ENCODE measurements at places on chromosomes 2 and 18.

- DNase-seq = no peak
Measured at GRCh38 chr2:46410273-46411244, 68.8 kb upstream of the TMEM247 start.

DNA sequence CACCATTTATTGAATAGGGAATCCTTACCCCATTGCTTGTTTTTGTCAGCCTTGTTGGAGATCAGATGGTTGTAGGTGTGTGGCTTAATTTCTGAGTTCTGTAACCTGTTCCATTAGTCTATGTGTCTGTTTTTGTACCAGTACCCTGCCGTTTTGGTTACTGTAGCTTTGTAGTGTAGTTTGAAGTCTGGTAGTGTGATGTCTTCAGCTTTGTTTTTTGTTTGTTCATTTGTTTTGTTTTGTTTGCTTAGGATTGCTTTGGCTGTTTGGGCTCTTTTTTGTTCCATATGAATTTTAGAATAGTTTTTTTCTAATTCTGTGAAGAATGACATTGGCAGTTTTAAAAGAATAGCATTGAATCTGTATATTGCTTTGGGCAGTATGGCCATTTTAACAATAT, 12.7 kb downstream of the GKN2 start:
- DNase-seq = no peak

GRCh38 chr18:75527848-75528685, 100.6 kb upstream of the SMIM21 start:
- DNase-seq = no peak

DNA sequence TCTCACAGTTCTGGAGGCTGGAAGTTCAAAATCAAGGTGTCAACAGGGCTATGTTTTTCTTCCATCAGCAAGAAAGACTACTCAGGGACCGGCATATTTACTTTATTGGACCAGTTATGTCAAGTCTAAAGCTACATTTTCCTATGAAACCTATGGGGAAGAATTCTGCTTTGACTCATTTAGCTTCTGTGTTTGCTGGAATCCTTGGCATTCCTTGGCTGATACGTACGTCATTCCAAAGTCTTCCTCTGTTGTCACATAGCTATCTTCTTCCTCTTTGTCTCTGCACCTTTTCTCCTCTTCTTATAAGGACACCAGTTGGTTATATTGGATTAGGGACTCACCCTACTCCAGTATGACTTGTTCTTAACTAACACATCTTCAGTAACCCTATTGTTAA, 137.4 kb upstream of the FBXO11 start:
- DNase-seq = no peak

GRCh38 chr2:69694894-69695849, 46.8 kb upstream of the ANXA4 start:
- peak; percentile 56 for DNase-seq

GRCh38 chr2:232416521-232417470, 10.2 kb downstream of the ALPG start:
- no peak for DNase-seq

- peak; percentile 33 for DNase-seq
Measured at GRCh38 chr2:139940686-139941085, 1160.5 kb upstream of the NXPH2 start.

GRCh38 chr2:190615555-190616200, 33.2 kb upstream of the NAB1 start:
- DNase-seq = no peak

GRCh38 chr2:207200136-207200535, 34.4 kb upstream of the KLF7 start:
- DNase-seq = no peak

DNA sequence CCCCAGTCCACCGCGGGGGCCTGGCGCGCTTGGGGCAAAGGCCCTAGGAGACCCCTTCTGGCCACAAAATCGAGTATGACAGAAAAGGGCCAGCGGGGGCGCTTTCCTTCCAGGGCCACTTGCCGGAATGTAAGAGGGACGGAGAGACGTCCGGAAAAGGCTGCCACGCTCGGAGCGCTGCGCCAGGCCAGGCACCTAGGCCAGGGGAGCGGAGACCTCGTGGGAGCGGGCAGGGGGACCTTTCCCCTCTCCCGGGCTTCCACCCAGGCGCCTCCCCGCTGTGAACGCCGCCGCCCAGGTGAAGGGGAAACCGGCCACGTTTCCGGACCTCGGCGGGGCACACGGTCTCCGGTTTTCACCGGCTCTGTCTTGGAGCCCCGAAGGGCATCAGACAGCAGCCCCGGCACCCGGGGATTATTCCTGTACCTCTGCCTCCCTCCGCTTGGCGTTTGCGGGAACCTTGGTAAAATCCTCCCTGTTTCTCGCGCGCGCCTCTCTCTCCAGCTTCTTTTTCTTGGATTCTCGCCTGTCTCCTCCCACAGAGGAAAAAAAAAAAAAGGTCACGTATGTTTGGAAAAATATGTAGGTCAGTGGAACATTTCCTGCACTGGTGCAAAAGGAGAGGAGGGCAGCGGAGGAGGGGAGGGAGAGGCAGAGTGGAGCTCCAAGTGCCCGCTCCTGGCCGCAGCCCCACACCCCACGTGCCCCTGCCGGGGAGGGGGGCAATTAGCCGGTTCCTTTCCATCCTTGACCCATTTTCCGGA, 1.2 kb upstream of the NPAS2 start:
- peak; percentile 73 for DNase-seq

DNA sequence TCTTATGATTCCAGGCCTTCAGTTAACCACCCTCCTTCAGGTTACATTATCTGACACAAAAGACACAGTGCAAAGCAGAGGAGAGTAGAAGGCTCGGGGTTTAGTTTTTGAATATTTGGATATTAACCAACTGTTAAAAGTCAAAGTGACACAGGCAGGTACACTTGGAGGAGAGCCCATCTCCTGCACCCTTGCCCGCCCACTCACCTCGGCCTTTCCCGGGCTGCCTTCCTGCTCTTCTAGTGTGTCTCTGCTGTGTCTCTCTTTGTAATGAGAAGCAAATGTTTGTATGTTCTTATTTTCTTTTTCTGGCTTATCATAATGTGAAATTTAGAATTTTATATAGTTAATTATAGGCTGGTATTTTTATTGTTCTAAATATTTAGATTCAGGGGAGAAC, 35.1 kb downstream of the ZNF236 start:
- no peak for DNase-seq

GRCh38 chr2:29068513-29068912, 5.8 kb downstream of the PCARE start:
- DNase-seq = no peak

DNA sequence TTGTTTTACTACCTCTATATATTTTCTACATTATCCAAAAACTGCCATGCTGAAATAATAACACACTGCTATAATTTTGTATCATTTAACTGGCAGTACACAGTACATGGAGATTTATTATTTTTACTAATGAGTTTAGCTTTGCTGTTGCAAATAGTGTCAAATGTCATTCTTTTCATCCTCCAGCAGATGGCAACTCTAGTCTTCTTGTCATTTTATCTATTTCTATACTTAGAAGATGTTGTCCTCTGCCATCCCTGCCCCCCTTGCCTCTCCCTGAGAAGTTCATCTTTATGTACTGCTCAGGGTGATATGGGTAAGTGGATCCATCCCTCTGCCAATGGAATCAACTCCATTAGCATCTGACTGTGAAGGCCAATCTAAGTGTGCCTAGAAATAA, 21.7 kb upstream of the LRRTM1 start:
- peak; percentile 47 for DNase-seq

GRCh38 chr2:60385648-60386047, 167.8 kb downstream of the BCL11A start:
- DNase-seq = no peak

GRCh38 chr18:49546719-49547273, 15.1 kb upstream of the LIPG start:
- DNase-seq = no peak

GRCh38 chr18:53864770-53865169, 359.7 kb downstream of the MBD2 start:
- DNase-seq = peak; percentile 14

- no peak for DNase-seq
Measured at GRCh38 chr2:173855661-173856060, 109.5 kb downstream of the SP3 start.

DNA sequence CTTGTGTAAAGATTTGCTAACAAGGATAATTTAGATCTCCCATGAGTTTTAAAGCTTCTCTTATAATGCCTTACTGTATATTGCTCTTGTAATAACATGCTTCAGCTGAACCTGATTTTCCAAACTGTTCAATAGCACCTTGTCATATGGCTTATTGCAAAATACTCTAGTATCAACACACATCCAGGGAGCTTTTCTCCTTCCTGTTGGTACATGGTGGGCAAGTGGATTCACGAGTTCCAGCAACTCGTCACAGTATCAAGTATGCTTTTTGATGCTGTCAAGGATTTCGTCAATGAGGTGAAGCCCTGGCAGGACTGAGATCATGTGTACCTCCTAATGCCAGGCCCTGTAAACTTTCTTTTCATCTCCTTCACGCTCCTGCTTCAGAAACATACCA, 59.5 kb upstream of the ITPRID2 start:
- DNase-seq = no peak

GRCh38 chr18:48826806-48827205, 124.0 kb downstream of the SMAD7 start:
- no peak for DNase-seq

DNA sequence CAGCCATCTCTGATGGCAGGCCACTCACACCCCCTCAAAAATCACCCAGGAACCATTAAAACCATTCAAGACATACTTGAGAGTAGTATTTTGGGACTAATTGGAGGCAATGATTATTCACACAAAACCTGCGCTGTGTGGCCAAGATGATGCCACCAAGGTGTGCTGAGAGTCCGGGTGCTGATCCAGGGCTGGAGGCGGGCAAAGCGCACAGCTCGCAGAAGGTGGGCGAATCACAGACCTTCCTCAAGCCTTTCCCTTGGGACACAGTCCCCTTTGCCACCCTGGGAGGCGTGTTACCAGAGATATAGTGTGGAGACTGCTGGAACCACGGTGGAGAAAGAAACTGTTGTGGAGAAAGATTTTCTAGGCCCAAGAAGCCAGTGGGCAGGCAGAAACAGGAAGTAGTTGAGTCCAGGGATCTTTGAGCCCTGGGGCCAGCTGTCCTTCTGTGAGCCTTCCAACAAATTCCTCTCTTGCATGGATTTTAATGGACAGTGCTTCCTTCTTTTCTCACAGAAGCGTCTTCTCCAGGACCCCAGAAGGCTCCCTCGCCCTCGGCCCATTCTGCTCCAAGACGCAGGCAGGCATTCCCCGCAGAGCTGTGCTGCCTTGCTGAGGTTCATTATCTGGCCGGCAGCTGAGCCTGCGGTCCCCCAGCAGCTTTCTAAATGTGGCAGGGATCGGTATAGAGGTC, 8.0 kb downstream of the COPS9 start:
- no peak for DNase-seq

DNA sequence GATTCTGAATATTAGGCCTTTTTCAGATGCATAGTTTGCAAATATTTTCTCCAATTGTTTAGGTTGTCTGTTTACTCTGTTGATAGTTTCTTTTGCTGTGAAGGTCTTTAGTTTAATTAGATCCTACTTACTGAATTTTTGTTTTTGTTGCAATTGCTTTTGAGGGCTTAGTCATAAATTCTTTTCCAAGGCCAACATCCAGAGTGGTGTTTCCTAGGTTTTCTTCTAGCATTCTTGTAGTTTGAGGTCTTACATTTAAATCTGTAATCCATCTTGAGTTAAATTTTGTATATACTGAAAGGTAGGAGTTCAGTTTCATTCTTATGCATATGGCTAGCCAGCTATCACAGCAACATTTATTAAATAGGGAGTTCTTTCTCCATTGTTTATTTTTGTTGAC, 404.8 kb downstream of the LNPK start:
- peak; percentile 9 for DNase-seq

GRCh38 chr2:221958224-221958623, 340.6 kb downstream of the PAX3 start:
- DNase-seq = peak; percentile 8

- no peak for DNase-seq
Measured at GRCh38 chr2:223712642-223713041, 110.5 kb upstream of the SCG2 start.

GRCh38 chr2:117698287-117698686, 116.2 kb upstream of the DDX18 start:
- no peak for DNase-seq

GRCh38 chr2:26904839-26905238, 56.9 kb downstream of the DPYSL5 start:
- no peak for DNase-seq

DNA sequence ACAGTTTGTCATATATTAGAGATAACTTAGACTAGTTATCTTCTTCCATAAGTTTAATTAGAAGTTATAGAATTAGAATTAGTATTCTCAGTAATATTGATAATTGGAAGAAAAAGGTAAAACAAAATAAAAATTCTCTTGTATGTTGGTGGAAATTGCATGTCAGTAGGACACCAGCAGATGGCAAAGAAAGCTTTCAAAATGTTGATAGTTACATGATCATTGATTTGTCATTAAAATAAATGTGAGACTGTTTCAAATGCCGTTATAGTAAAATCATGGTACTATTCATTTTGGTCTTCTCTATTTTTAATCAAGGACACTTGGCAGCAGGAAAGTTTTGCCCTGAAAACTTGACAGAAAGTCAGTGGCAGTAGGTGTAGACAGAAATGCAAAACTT, 270.2 kb downstream of the TGIF1 start:
- DNase-seq = no peak

GRCh38 chr2:121254748-121255147, 30.3 kb downstream of the TFCP2L1 start:
- no peak for DNase-seq

DNA sequence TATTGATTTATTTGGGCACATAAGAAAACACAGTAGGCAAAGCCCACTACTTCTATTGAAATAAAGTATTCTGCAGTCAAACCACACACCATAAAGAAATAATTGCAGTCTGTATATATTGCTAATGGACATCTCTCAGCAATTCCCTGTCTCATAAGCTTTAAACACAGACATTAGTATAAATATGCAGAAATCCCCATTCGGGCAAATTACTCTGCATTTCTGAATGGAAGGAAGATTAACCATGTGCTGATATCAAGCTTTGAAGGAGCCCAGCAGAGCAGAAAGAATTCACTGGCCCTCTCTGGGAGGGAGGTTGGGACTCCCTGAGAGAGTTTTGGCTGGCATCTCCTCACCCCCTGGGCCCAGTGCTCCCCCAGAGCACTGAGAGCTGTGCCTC, 269.6 kb downstream of the ATAD2B start:
- no peak for DNase-seq

DNA sequence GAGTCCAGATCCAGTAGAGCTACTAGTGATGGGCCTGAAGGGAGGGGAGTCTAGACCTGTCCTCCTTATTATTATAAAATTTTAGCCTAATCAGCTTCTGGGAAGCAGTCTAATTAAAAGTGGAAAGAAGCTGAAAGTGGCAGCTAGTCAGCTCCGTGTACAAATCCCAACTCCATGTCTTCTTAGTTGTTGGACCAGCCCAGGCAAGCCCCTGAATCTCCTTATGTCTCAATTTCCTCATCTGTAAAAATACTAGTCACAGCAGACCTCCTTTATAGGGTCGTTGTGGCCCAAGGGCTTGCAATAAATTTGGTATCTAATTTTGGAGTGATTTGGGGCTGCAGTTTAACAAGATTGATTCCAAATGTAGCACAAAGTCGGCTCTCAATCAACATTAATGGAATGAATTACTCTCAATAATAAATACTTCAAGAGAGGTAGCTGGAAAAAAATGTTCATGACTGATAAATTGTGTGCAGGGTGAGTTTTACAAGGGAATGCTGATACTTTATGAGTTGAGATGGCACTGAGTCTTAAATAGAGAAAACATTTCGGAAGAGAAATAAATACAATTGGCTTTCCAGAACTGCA, 118.3 kb upstream of the NDUFV2 start:
- DNase-seq = no peak
